ENCODE measurements at places on chromosomes 16 and 17.

DNA sequence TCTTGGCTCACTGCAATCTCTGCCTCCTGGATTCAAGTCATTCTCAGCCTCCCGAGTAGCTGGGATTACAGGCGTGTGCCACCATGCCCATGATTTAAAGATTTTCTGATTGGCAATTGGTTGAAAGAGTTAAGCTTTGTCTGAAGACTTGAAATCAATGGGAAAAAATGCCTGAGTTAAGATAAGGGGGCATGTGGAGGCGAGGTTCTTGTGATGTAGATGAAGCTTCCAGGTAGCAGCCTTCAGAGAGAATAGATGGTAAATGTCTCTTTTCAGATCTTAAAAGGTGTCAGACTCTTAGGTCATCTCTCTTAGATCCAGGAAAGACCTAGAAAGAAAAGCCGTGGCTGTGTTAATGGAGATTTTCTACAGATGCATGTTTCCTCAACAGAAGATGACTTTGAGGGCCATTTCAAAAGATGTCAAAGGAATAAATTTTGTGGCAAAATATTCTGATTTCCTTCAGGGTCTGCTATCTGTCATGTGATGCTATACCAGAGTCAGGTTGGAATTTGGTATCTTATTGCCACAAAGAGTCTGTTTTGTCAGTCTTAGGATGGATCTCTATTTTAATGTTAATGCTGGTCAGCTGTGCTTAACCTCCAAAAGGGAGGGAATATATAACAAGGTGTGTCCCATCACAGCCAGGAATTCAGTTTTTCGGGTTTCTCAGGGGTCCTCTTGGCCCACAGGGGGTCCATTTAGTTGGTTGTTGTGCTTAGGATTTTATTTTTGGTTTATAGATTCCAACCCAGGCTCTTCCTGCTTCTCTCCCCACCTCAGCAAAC is 58.3 kb upstream of the AKTIP start:
- DNase-seq = no peak

GRCh38 chr16:57637020-57637419 is 8.6 kb downstream of the ADGRG1 start:
- DNase-seq = no peak

DNA sequence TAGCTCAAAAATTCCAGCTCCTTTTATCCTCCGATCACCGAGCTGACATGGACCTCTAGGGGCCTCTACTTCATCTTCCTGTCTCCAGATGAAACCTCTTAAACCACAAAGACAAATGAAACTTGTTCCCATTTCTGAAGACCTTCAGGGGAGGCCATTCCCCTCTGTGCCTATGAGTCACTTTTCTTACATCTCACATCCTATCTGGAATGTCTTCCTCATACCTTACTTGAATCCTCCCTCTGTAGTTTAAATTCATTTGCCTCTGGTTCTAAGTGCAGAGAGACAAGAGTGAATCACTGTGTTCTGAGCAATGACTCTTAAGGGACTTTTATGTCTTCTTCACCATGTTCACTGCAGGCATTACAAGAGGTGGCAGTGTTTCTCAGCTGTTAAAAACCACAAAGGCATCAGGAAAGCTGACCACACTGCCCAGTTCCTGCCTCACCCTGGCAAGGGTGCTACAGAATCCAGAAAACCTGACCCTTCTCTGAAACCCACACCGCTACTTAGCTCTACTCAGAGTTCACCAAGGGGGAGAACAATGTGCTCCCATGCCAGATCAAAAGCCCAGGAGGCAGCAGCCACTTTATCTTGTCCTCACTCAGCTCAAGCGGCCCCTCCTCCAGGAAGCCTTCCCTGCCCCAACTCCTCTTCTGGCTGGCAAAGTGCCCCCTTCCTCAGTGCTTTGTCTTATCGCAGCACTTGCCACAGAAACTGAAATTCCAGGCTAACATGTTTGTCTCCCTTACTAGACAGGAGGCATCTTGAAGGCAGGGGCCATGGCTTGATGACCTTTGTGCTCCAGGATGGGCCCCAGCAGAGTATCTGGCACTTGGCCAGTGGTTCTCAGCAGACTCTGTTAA is 6.4 kb downstream of the CUEDC1 start:
- no peak for DNase-seq

GRCh38 chr17:12821376-12821940 is 32.2 kb downstream of the ARHGAP44 start:
- no peak for DNase-seq

GRCh38 chr17:9907131-9907530 is 2.1 kb upstream of the RCVRN start:
- DNase-seq = no peak

DNA sequence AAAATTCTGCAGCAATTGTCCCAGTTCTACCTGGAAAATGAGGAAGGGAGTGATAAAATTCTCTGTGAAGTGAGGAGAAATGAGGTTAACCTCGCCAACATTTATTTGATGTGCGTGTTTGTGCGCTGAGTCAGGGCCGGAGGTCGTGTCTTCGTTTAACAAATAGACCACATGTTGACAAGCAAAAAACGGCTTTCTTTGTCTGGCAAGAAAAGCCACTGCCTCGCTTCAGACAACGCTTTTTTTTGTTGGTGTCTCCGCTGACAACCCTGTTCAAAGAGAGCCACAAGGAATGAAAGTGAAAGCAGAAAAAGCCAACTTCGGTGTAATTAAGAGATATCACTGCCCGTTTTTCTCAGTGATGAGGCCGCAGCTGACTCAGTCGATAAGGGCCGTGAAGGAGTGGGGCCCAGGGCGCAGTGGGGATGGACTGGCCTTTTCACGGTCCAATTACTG is 510.6 kb downstream of the CDH13 start:
- DNase-seq = peak; percentile 4

Measured in CD4-positive, alpha-beta T cell treated with Interleukin-1 beta for 1 hour (primary cell).